IPS DF 6.9 (cell line): ENCODE measurements at places on chromosomes 11 and 22.

GRCh38 chr11:36700246-36700645, 102.2 kb upstream of the RAG2 start:
- no peak for DNase-seq

DNA sequence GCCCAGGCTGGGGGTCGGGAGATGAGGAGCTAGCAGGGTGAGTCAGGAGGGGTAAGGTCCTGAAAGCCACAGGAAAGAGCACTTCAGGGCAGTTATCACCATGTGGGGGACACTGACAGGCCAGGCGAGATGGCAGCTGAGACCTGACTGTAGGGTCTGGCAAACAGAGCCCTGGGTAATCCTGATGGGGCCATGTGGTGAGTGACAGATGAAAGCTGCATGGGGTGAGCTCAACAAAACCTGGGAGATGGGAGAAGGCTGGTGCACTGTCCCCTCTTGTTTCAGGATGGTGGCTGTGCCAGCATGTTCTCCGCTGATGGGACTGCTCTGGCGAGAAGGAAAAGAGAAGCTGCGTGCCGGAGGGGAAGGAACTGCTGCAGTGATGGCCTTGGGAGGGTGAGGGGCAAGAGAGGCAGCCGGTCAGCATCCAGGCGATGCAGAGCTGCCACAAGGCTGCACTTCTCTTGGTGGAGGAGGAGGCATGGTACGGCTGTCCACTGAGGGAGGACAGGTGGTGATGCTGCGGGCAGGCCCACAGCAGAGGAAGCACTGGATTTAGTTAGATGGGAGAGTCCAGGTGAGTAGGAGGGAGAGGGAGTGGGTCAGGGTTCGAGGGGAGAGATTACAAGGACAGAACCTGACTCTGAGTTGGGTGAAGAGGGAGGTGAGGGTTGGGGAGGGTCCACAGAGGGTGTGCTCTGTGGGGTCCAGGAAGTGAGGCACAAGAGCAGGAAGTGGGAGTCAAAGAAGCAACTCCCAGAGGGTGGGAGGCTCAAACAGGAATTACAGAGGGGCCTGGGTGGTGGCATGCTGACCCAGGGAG, 3.8 kb downstream of the TOP3B start:
- DNase-seq = no peak

- DNase-seq = no peak
These were observed 108.4 kb downstream of the GALNT18 start for GRCh38 chr11:11513422-11513821.

DNA sequence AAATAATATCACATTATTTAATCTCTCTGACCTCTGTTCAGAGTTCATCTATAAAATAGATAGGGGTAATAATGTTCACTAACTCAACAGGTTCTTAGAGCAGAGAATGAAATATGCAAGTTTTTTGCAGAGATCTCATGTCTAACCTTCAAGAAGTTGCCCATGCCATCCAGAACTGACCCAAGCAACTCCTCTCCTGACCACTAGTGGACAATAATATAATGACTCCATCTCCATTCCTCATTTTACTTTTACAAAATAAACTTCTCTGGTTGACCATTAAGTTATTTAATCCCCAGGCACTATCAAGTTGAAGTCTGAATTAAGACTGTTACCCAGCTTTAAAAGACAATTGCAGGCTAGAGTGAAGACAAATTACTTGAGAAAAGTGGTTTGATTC, 382.6 kb downstream of the KCNA4 start:
- DNase-seq = no peak

- no peak for DNase-seq
These were observed 30.1 kb downstream of the SMCO4 start for GRCh38 chr11:93512949-93513667.

DNA sequence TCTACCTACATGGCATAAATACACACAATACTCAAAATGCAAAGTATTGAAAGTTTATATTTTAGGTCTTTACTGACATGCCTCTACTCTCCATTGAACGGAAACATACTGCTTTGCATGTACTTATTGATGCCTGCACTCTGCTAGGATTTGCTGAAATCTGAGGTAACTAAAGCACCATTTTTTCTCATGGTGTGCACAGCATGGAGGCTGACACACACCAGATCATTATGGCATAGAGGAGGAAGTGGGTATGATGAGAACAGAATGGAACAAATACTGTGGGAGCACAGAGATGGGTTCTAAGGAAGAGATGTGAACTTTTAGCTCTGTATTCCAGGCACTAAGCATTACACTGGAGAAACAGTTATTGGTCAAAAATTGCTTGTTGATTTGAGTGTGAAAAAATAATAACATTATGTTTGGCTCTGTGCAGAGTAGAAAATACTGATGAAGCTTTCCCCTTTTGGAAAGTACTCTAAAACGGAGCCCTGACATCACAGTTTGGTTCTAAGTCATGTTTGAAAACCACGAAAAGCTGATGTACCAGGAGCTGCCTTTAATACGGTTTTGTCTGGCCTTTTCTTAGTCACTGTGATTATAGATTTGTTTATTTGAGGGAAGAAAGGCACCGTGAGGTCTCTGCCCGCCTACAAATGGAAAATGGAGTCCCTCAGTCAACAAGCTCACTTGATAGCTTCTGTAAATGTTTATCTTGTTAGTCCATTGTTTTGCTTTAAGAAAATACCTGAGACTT, 5.6 kb downstream of the OR52R1 start:
- no peak for DNase-seq

DNA sequence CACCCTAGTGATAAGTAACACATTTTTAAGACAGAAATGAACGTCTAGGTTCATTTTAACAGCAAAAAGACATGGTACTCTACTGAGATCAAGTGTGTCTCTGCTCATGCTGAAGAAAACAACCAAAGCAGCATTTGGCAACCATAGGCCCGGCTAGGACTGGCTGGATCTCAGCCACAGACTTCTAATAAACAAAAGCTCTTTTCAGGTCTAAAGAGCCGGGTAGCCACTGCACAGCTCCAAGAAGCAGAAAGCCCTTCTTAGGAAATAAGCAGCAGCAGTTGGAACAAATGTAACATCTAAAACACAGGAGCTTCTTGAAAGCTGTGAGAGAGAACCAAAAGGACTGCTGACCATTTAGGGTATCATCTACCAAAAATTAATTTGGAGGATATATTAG, 37.6 kb downstream of the PITPNB start:
- DNase-seq = no peak

- DNase-seq = no peak
These were observed 92.6 kb downstream of the OR5AK2 start for GRCh38 chr11:57081356-57081755.

DNA sequence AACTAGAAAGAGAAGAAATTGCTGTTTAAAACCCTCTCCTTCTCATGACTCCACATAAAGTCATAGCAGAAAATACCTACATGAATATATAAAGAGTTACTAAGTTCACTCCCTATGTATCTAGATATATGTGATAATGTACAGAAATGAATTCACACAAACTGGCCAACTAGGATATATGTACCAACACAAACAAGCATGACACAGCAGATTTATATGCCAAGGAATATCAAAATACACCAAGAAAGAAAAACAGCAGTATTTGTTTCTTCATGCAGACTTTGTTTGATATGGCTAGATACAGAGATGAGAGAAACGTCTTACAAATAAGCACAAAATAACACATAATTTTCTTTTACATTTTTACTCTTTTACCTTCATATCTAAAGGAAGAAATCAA, 1.8 kb downstream of the OR51G1 start:
- DNase-seq = no peak

DNA sequence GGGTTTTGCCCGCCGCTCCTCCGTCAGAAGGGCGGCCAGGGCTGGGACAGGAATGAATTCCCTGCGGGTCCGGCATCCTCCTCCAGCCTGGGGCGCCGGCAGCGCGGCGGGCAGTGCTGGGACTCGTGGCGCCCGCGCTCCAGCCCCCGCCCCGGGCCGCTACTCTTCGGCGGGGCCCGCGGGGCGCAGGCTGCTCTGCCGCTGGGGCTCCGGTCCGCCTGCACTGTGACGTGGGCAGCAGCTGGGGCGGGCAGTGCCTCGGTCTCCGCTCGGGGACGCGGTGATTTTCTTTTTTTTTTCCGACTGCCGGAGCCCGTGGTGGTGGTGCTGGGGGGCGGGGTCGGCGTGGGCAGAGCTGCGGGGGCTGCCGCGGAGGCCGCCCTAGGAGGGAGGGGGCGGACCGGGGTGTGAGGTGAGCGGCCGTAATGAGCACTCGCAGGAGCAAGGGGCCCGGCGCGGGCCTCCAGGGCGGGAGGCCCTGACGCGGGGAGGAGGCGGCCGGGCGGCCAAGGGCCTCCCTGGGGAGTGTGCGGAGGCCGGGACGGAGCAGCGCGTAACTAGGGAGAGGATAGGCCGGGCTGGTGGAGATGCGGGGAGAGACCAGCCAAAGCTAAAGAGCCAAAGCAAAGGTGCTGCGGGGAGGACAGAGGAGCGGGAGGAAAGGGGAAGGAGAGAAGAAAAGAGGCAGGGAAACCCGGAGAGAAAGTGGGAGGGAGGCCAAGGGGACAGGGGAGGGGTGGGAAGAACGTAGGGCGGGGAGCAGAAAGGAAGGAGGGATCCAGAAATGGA, 73.3 kb upstream of the ZBED5 start:
- no peak for DNase-seq

GRCh38 chr22:47976219-47976618, 1213.8 kb downstream of the TBC1D22A start:
- DNase-seq = no peak

DNA sequence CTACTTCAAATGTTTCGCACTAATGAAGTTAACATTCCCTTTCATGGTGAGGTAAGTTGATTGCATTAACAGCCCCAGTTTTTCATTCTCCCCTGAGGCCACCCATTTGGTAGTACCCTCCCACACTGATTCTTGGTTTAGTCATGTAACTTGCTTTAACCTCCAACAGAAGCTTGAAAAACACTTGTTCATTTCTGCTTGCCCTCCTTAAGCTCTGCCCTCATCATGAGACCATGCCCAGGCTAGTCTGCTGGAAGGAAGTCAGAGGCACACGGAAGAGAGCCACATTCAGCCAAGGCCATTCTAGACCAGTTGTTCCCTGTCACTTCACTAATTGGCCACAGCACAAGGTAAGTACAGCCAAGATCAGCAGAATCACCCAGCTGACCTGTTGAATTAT, 50.7 kb upstream of the CD44 start:
- DNase-seq = no peak

GRCh38 chr22:32339190-32340012, 18.3 kb upstream of the RFPL3 start:
- no peak for DNase-seq

GRCh38 chr11:132535830-132536229, 996.5 kb downstream of the OPCML start:
- DNase-seq = no peak

GRCh38 chr11:33634291-33634834, 66.3 kb downstream of the C11orf91 start:
- no peak for DNase-seq
